ENCODE measurements at places on chromosomes 12 and 14. TPM values are rescaled to one million over a fixed set of nuclear protein-coding genes. Genes with fewer than 3 reads are reported as not detected.
A peak's percentile ranks its signal among the peaks of the same experiment; 100 is the strongest.

DNA sequence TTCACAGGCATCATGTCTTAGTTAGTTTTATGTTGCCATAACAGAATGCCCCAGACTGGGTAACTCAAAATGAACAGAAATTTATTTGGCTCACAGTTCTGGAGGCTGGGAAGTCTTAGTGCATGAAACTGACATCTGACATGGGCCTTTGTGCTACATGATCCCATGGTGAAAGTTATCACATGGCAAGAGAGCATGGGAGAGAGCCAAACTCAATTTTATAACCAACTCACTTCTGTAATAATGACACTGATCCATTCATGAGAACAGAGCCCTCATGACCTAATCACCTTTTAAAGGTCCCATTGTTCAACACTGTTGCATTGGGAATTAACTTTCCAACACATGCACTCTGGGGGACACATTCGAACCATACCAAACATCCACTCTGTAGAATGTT lies 1015.1 kb downstream of the DIO2 start:
- no peaks in the 10 kb centered on the region for H3K27me3 ChIP-seq
- no peak overlapping the region for H3K4me3 ChIP-seq
- H3K36me3 ChIP-seq = no peaks in the 10 kb centered on the region
- H3K27ac ChIP-seq = no peak overlapping the region
- DNase-seq = no peak

GRCh38 chr12:4286228-4286627 lies 12.7 kb downstream of the CCND2 start:
- peaks cover 100% of the 10 kb centered on the region for H3K36me3 ChIP-seq
- no peak overlapping the region for H3K27ac ChIP-seq
- no peaks in the 10 kb centered on the region for H3K27me3 ChIP-seq
- H3K4me1 ChIP-seq = no peaks in the 10 kb centered on the region

GRCh38 chr14:37695866-37696265 lies 100.4 kb downstream of the TTC6 start:
- no peak overlapping the region for H3K27ac ChIP-seq
- no peaks in the 10 kb centered on the region for H3K4me1 ChIP-seq
- H3K4me3 ChIP-seq = no peak overlapping the region

The SARNP gene
- total RNA-seq = 114 TPM

DNA sequence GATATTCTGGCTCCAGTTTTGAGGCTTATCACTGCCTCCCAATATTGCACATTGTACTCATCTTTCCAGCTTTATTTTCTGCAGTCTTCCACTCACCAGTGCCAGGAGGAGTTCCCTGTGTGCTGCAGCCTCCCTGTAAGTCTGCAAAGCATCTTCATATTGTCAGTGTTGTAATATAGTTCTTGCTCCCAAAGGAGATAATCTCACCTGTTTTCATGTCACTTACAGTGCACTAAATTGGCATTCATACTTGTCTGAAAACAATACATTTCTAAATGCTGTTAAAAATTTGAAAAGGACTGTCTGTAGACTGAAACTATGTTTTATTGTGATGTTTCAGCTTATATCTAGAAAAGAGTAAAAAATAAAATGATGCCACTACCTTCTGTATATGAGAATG lies 146.8 kb upstream of the TMTC1 start:
- H3K27me3 ChIP-seq = no peaks in the 10 kb centered on the region
- H3K27ac ChIP-seq = no peak overlapping the region
- H3K4me1 ChIP-seq = no peaks in the 10 kb centered on the region
- H3K4me3 ChIP-seq = no peak overlapping the region

The GPX2 gene
- total RNA-seq = 0.30 TPM

- no peaks in the 10 kb centered on the region for H3K27me3 ChIP-seq
- no peaks in the 10 kb centered on the region for H3K4me1 ChIP-seq
- peak; percentile 49 for DNase-seq
- H3K4me3 ChIP-seq = no peak overlapping the region
These were observed 110.9 kb downstream of the KSR2 start for GRCh38 chr12:117857632-117858612.

DNA sequence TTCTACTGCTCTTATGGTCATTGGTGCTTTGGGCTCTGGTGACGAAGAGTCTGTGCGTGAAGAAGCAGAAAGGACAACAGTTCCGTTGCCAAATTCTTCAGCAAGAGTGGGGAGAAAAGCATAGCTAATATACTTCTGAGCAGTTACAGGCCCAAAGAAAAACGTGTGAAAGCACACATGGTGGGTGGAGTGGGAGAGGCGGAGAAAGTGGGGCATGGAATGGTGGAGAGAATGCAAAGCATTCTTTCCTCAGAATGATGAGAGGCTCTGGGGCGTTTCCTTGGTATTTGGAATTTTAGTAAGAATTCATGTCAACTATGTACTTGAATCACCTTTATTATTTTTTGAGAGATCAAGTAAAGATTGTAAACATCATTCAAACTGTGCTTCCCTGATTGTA lies 396.1 kb downstream of the NAV3 start:
- DNase-seq = no peak
- H3K27me3 ChIP-seq = no peaks in the 10 kb centered on the region
- no peak overlapping the region for H3K27ac ChIP-seq
- peaks cover 6% of the 10 kb centered on the region for H3K4me1 ChIP-seq
- no peak overlapping the region for H3K4me3 ChIP-seq
- no peaks in the 10 kb centered on the region for H3K36me3 ChIP-seq

- DNase-seq = no peak
- H3K4me3 ChIP-seq = no peak overlapping the region
- no peaks in the 10 kb centered on the region for H3K27me3 ChIP-seq
- H3K36me3 ChIP-seq = no peaks in the 10 kb centered on the region
- peaks cover 11% of the 10 kb centered on the region for H3K4me1 ChIP-seq
- no peak overlapping the region for H3K27ac ChIP-seq
These were observed 29.4 kb upstream of the ESRRB start for GRCh38 chr14:76346391-76347160.

- peaks cover 3% of the 10 kb centered on the region for H3K4me1 ChIP-seq
- no peak overlapping the region for H3K27ac ChIP-seq
- DNase-seq = no peak
These were observed 5.9 kb downstream of the SDR9C7 start for GRCh38 chr12:56928262-56928661.

DNA sequence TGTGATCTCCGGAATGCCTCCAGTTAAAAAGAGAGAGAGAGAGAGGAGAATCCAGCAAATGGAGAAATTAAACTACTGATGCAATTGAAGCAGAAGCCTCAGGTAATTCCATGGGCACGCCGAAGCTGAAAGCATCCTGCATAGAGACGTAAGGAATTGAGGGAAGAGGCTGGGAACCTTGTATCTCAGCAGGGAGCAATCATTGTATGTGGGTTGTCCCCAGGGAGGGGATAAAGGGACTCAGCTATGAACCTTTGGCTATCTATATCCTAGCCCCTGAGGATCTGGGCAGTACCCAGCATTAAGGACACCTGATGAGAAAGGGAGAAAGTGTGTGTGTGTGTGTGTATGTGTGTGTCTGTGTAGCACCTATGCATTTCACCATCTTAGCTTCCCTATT lies 95.8 kb upstream of the ATXN7L3B start:
- H3K27me3 ChIP-seq = no peaks in the 10 kb centered on the region
- H3K4me1 ChIP-seq = no peaks in the 10 kb centered on the region
- H3K4me3 ChIP-seq = no peak overlapping the region
- H3K27ac ChIP-seq = no peak overlapping the region
- no peak for DNase-seq

The EDDM3A gene
- not detected for total RNA-seq

Data from H1 (cell line).